ENCODE measurements at places on chromosomes 2 and 18.

DNA sequence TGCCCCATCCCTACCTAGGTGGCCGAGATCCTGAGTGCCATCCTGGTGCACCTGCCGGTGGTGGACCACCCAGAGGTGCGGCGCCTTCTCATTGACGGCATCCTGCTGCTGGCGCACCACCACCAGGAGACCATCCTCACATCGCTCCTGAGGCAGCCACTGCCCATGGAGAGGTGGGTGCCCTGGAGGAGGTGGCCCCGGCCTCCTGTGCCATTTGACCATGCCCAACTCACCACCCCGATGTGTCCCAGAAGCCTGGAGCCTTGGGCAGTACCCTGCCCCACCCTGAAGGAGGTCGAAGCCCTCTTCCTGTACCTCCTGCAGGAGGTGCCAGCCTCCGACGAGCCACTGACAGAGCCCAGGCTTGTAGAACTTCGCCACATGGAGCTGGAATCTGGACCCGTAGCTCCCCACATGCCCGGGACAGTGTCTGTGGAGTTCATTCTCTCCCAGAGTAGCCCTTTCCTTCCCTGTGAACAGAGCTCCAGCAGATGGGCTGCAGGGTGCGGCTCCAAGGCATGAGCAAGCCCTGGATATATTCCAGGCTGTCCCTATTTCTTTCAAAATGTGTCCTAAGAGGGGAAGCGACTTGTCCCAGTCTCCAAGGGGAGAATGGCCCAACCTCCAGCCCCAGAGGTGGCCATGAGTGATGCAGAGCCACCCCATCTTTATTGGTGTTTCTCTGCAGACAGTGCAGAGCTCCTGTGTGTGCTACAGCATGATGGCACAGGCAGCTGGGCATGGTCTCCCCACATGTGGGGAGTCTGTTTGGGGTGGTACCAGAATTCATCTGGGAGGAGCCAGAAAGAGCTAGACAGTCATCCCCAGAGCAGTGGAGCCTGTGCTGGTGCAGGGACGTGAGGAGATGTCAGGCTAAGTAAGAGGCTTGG is 34.2 kb downstream of the HJURP start:
- DNase-seq: no peak

- DNase-seq: peak; percentile 44
Measured at GRCh38 chr2:68236876-68237275, 15.5 kb downstream of the PPP3R1 start.

DNA sequence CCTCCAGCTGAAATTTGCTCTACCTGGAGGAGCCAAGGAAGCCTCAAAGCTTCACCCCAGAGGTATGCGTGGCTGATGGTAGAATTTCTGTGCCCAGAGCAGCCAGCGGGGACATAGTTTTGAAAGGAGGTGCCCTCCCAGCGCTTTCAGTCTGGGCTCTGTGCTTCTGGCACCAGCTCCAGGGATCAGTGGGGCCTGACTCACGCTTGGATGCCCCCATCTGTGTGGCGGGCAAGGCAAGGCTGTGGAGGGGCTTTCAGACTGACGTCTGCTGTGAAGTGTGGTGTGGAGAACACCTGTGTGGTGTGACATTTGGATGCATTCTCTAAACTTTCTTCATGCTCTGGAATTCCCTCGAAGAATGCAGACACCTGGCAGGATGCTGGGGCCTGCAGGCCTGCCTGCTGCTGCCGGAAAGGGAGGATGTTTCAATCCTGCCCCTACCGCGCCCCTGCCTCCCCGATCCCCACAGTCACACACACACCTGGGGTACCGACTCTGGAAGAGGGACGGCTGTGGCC is 84.1 kb downstream of the CTIF start:
- peak; percentile 80 for DNase-seq

GRCh38 chr2:10237392-10238321 is 65.0 kb upstream of the HPCAL1 start:
- DNase-seq: no peak

- DNase-seq: no peak
Measured at GRCh38 chr18:31203794-31204148, 41.1 kb upstream of the DSC1 start.

GRCh38 chr18:66534110-66534509 is 69.8 kb downstream of the CDH19 start:
- DNase-seq: no peak
